SHP77 treated with DMSO at 0.1 percent for 48 hours (cell line): ENCODE measurements at places on chromosomes 4 and X.

DNA sequence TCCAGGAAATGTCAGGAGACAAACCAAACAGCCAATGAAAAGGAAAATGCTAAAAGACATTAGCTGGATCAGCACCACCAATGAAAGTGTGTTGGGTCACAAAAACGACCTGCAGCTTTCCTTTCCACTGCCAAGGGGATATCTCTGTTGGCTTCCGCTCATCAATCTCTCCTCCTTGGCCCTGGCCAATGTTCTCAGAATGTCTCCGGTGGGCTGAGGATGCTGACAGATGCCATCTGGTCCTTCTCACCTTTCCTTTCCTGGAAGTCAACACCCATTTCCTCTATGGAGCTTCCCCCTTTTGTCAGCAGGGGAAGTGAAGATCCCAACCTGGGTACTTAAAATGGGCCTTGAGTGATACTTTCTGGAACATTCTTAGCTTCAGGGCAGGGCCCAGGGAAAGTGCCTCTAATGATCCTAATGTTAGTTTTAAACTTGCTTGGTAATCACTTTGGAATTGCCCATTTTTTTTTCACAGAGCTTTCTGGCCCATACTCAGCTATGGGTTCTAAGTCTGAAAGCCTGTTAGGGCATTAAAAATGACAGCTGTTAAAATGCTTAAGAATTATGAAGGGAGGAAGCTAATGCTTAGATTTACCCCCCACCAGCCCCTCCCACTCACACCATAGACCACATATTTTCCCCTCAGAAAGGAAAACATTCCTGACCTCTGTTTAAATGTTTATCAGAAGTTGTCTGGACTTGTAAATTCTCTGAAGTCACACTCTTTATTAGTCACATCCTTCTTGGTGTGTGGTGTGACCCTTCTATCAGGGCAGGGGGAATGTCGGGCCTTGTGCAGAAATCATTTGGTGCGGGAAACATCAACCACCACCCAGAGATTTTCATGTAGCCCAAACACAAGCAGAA is 29.2 kb downstream of the IGFBP7 start:
- DNase-seq, result no peak

DNA sequence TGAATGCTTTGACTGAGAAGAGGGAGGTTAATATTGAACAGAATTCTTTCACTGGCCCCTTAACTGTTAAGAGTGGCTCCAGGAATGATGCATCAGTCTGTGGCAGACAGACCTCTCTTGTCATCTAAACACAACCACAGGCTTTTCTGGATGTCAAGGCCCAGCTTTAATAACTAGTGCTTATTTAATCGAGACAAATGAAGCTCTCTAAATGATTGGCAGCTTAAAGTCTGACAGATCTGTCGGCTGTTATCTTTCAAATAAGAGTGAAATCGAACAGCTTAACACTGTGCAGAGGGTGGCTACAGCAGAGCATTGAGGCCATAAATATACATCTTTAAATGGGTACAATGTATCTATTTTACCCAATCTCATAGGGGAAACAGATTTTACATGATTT is 500.8 kb upstream of the PABPC4L start:
- DNase-seq, result no peak

DNA sequence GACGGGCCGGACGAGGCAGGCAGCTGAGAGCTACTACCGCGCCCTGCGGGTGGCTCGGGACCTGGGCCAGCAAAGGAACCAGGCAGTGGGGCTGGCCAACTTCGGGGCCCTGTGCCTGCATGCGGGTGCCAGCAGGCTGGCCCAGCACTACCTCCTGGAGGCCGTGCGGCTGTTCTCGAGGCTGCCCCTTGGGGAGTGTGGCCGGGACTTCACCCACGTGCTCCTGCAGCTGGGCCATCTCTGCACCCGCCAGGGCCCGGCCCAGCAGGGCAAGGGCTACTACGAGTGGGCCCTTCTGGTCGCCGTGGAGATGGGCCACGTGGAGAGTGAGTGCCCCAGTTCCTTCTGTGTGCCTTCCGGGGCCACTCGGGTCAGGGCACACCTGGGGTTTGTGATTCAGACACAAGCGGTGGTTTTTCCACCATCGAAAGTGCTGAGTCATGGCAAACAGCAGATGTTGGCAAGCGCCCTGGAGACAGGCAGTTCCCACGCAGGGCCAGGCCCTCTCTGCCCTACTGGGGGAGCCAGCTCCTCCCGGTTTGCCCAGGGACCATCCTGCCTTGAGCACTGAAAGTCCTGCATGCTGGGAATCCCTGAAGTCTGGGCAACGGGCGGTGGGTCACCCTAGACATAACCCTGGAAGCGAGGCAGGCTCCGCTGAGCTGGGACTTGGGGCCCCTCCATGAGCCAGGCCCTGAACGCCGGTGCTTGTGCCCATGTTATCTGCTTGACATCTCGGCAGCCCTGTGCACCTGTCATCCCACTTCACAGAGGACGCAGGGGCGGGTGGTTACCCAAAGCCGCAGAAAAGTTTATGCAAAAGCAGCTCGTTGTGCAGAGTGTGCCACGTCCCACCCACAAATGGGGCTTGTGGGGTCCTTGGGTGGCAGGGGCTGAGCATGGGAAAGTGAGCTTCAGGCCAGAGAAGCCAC is 29.5 kb downstream of the SH3TC1 start:
- DNase-seq, result peak; percentile 45

DNA sequence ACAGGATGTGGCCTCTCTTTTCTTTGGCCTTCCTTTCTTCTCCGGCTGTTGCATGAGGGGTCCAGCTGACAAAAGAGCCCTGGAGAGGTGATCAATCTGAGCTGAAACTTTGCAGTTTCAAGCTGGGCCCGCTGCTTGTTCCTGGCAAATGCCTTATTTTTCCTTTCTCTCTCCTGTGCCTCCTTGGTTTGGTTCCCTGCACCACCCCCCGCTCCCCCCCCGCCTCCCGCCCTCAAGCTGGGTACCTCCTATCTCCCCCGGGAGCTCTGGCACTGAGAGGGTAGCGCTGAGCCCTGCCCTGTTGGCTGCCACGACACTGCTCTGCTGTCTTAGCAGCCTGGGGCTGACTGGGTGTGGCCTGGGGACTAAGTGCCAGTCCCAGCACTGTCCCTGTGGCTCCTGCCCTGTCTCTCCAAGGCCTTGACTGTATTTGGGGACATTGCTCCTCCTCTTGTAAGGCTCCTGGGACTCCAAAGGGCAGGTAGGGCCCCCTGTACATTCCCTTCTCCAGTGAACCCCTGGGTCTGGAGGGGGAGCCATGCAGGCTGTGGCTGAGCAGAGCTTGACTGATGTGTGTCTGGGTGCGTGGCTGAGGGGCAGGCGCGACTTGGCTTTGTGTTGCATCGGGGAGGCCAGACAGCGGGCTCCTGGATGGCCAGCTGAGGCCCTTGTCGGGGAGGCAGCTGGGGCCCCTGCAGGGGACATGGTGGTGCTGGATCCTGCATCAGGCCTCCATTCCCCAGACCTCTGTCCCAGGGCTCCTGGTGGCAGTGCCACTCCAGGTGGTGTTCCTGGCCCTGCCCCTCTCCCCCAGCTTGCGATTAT is 1.1 kb downstream of the PLXNA3 start:
- DNase-seq, result no peak

DNA sequence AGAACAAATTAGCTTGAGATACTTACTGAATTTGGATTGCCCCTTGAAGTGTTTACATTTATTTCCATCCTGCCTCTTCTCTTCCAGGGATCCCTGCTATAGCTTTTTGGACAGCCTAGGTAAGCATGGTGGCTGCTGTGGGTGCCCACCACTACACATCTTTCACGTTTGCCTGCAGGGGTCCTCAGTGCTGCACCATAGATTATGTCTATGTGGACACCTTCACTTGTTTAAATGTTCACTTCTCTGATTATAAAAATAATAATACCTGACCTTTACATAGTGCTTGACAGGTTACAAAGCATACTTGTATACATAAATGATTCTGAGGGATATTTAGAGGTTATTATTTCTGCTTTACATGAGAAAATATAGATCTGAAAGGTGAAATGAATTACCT is 67.9 kb upstream of the SLC4A4 start:
- peak; percentile 35 for DNase-seq

DNA sequence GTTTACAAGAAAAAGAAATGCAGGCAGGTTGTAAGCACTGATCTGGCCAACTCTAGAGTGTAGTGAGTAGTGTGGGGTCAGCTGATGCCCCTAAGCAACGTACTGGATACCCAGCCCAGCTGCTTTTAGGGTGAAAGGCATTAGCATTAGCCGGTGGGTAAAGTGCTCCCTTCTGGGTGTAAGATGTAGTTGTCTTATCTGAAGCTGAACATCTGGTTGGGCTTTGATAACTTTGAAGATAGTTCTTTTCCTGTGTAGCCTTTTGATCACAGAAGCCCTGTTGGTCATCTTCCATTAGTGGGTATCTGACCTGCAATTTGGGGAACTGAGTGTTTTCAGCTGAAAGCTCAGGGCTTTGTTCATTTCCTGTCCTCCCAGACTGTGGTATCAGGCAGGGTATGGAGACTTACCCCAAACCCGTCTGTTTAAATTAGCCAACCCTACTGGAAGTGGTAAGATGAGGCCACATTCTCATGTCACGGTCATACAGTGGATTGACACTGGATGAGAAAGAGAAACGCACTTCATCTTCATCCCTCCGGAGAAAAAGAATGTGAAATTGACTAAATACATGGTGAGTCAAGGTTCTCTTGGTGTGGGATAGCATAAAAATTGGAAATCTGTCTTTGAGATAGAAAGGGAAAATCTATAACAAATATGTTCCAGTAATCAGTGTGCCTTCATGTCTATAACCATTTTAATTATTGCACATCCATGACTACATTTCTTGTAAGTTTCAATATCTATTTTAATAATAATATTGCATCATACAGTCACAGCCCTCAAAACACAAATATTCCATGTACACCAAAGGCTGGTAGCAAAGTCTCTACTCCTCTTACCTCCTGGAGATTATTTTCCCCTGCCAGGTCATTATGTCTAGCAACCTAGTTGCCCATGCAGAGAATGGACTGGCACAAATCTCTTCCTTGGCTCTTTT is 8.7 kb downstream of the RHOH start:
- no peak for DNase-seq

DNA sequence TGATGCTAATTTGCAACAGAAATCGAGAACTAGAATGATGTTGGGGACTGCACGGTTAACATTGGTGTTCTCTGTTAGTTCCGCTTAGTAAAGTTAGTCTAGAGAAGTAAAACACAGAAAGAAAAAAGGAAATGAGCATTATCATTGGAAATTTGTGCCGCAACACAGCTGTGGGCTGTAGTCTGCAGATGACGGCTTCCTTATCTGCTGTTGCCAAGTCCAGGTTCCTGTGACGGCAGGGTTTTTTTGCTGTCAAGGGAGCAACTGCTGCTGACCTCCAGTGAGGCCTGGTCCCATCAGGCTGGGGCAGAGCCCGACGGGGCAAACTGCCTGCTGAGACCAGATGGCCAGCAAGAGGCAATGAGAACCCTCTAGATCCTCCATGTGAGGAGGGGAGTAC is 38.9 kb upstream of the PHEX start:
- no peak for DNase-seq

DNA sequence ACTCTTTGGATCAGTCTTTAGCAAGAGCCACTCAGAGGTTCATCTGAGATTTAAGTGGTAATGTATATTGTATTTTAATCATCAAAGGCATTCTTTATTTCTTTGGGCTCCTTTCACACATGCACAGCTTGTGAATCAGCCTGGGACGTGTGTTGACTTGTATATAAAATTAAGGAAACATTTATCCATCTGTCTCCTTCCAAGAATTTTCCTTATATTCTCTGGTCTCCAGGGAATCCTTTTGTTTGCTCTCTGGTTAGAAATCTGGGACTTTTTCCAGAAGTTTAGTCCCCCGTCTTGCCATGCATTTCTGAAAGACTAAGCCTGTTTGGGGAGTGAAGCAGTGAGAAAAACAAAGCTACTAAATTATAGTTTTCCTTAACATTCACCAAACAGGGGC is 212.3 kb downstream of the DCAF12L2 start:
- DNase-seq, result no peak

- DNase-seq, result no peak
Measured at GRCh38 chr4:21032089-21032645, 331.9 kb downstream of the PACRGL start.
